ENCODE measurements at places on chromosomes 4 and X. TPM values are rescaled to one million over a fixed set of nuclear protein-coding genes. Genes with fewer than 3 reads are reported as not detected.

DNA sequence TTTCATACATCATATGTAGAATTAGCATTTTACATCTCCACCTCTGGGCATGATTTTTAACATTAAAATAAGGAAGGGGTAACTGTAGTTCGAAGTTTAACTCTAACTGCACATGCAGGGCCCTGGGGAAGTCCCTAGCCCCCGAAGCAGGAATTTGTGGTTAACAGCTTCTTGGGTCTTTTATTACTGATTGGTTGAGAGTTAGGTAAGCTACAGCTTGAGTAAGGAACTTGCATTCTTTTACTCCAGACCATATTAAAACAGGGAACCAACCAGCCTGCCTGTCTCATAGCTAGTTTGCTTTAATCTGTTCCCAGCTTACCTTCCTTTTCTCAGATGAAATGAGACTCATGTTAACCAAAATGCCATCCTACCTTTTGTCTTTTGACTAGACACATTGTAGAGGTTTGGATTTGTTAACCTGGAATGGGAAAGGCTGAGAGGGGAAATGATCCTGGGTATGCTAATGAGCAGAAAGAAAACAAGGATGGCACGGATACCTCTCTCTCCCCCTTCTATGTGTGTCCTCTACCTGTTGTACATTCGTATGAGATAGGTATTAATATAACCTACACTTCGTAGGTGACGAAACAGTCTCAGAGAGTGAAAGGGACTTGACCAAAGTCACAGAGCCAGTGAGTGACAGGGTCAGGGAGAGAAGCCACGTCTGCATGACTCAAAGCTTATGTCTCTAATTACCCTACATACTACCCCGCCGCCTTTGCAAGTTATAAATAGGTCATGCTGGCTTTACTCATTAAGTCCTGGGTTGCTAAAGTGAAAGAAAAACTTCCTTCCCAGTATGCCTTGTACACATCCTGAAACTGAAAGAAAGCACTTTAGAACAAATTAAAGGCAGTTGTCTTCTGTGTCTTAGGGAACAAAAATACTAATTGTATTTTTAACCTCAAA lies 119.5 kb upstream of the AFF2 start:
- DNase-seq, result no peak

DNA sequence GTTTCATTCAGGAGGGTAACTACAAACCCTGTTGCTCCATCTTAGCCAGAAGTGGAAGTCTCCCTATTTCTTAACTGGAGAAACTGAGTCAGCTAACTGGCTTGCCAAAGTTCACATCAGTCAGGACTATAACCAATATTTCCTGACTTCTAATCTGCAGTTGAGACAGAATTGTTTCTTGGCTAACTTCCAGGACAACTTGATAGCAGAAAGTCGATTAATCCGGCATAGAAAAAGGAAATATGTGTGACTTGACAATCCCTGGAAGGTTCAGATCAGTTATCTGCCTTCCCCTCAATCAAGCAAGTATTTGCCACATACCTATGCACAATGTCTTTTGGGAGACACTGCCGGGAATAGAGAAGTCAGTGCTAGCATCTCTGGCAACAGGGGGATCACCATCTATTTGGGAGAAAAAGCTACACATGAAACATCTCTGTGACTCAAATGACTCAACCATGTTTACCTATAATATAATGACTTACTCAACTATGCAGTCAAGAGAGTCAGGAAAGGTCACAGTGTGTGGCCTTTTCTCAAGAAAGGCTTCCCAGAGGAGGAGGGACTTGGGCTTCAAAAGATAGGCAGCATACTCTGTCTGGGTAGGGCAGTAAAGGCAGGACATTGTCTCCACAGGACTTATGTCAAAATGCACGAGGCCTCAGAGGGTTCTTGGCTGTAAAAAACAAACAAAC lies 12.4 kb upstream of the LONRF3 start:
- no peak for DNase-seq

The WNK3 gene
- polyA plus RNA-seq, result 3.6 TPM

GRCh38 chrX:132957211-132958090 lies 978 bp downstream of the HS6ST2 start:
- DNase-seq, result no peak

The SOX3 gene
- not detected for polyA plus RNA-seq

DNA sequence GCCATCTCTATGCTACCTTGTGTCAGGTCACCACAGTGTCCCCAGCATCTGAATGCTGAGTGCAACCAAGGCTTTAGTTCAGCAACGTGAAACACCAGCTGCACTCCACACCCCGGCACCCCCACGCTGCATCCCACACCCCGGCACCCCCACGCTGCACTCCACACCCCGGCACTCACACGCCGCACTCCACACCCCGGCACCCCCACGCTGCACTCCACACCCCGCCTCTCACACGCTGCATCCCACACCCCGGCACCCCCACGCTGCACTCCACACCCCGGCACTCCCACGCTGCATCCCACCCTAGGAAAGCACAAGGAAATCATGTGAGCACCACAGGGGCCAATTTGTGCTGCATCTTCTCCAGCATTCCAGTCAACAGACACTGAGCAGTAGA lies 199.8 kb upstream of the FRG1 start:
- no peak for DNase-seq

The CCNB3 gene
- 0.71 TPM for polyA plus RNA-seq

- no peak for DNase-seq
Measured at GRCh38 chr4:177190995-177191580, 118.6 kb upstream of the NEIL3 start.

DNA sequence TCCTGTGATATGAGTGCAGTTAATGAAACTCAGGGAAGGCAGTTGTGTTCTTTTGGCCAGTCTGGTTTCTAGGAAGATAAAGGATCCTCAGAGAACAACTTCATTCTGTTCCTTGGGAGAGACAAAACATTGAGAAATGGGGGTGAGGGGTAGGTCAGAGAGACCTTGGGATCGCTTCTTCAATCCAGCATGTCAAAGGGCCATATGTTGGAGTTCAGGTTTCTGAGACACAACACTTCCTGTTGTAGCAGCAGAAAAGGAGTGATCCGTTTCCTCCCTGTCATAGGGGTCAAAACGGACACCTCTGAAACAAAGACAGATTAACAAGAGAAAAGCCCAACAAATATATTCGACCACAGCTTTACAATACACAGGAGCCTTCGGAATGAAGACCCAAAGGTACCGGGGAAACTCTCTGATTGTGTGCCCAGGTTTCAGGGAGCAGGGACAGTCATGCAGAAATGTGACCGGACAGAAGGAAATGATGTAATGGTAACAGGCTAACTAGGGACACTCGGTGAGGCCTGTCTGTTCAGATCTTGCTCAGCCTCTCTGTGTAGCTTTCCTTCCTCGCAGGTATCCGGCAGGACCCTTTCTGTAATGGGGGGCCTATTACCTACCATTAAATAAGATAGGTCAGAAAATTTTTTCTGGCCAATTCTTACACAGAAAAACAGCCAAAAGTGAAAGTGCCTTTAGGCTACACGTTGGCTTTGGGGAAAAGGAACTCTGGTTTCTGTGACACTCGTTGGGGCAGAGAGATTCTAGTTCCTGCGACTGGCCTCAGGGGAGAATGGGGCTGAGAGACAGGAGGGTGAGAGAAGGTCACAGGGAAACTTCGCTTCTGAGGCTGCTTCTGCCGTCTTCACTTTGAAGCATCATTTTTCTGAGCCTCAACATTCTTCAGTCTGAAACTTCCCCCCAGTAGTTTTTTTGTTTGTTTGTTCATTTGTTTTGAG lies 103.3 kb upstream of the TLR3 start:
- no peak for DNase-seq

GRCh38 chr4:63580796-63581475 lies 828.3 kb downstream of the TECRL start:
- DNase-seq, result no peak

GRCh38 chr4:7418131-7418943 lies 16.4 kb downstream of the PSAPL1 start:
- no peak for DNase-seq

DNA sequence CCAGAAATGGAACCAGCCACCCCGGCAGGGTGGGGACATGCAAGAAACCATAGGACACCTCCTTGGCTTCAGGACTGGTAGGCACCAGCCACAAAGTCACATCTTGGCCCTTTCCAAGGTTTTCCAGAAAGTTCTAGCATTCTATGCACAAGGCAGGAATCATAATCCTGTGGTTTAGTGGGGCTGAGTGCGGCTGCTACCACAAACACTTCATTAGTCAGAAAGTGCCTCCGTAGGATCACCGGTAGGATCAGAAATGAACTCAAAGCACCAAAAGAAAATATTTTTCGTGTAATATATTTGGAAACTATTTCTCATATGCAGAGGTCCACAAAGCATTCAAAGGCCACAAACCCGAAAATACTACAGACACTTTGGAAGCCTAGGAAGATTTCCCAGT lies 191.7 kb downstream of the PTTG2 start:
- DNase-seq, result no peak

DNA sequence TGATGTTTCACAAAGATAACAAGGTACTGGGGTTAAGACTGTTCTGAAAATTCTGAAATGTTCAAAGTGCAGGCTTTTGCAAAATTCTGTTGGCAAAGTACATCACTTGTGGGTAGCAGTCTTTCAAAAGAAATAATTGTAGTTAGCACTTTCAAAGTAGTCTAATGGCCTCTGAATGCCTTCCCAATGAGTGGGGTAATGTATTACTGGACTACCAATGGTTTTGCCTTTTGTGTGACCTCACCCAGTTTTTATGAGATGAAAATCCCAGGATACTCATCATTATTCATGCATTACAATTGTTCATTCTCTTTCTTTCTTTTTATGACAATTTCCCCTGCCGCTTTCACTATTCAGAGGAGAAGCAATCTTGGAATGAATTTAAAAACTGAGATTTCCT lies 686.1 kb downstream of the GLUD2 start:
- no peak for DNase-seq

DNA sequence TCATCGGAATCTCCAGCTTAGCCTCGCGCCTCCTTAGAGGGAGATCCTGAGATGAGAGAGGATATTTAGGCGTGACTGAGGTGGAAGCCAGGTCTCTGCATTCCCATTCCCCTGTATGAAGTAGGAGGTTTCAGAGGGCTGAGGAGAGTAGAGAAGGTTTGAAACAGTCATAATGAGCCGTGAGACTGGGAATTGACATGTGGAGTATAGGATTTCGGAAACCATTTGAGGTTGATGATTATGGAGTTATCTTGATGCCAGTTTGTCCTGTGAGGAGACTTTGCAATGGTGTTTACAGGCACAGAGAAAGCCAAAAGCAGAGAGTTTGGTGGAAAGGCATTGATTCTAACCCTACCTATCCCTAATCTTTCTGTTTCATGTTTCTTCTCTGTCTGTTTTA lies 2.0 kb downstream of the CHST7 start:
- DNase-seq, result no peak

The FAM47B gene
- polyA plus RNA-seq, result not detected

DNA sequence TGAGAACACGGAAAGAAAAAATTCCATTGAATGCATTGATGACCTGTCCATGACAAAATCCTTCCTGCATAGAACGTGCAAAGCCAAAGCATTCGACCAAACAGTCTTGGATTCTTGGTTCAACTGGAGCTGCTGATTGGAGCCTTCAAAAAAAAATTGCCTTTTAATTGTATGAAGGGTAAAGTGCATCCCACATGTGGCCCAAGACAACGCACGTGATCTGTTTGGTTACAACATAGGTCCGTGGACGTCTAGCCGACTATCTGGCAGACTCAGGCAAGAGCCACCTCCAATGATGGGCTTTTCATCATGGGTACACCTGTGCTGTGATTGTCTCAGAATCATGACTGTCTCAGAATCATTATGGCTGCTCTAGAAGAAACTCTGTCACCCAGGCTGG lies 52.3 kb downstream of the SHOX start:
- DNase-seq, result no peak

DNA sequence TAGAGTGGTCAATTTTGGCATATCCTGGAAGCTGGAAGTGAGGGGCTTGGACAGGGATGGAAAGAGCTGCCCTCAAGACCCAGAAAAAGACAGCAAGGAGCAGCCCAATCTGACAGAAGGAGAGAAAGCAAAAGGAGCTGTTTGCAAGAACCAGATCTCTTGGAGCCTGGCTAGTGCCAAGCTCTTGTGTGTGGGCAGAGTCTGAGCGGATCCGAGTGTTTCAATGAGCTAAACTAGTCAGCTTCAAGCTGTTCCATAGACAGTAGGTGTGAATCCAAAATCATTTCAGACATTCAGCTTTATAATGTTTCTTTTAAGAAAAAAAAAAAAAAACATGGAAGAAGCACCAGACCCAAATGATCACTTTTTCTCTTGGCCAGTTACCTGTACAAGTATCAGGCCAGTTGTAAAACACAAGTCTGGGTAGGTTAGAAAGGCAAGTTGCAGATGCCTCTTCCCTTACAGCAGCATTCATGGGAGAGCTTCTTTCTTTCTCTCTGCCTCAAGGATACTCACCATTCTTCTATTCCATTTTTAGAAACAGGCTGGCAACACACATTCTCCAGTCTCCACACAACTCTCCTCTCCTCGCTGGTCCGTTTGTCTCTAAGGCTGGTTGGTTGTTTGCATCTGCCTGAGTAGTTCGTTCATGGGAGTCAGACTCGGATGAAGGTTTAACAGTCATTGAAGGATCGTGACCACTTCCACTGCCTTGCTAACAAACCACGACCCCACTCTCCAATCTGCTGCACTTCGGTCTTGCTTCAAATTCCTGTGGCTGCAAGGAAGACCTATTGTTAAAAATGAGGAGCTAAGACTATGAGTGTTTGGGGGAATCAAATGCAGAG lies 105.2 kb upstream of the GATB start:
- DNase-seq, result no peak

DNA sequence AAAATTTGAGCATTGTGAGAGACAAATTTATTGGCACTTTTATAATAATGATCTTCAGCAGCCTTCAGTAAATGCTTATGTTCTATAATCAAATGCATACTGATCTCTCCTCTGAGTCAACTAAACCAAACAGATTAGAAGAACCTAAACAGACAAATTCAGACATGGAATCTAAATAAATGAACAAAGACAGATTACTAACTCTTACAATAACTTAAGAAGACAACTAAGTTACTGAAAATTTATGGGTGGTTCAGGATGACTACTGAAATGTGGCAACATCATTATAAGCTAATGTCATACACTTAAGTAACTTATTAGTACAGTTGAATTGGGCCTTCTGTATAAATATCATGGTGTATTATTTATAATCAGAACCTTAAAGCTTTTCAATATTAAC lies 127.3 kb downstream of the NEK1 start:
- DNase-seq, result no peak

- no peak for DNase-seq
Measured at GRCh38 chr4:8870647-8871416, 807 bp downstream of the HMX1 start.

DNA sequence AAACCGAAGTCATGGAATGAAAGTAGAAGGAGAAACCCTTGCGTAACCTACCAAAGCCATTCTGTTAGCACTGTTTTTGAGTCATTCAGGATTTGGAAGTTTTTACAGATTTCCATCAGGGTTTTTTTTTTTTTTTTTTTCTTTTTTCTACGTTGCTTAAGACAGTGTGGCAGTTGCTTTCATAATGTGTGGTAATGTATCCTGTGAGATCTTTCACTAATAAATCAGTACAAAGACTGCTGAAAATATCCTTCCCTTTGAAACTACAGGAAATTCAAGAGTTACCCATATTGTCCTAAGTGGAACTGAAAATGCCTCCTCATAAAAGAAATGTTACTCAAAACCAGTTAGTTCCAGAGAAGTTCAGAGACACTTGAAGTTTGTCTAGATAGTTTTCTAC lies 137.8 kb downstream of the RAPGEF2 start:
- DNase-seq, result no peak

- DNase-seq, result peak; percentile 83
Measured at GRCh38 chr4:87092389-87093141, 127.9 kb downstream of the KLHL8 start.

- no peak for DNase-seq
Measured at GRCh38 chrX:19747652-19748610, 139.5 kb downstream of the SH3KBP1 start.
